ENCODE measurements at places on chromosomes 2 and 18.
A peak's percentile ranks its signal among the peaks of the same experiment; 100 is the strongest.

DNA sequence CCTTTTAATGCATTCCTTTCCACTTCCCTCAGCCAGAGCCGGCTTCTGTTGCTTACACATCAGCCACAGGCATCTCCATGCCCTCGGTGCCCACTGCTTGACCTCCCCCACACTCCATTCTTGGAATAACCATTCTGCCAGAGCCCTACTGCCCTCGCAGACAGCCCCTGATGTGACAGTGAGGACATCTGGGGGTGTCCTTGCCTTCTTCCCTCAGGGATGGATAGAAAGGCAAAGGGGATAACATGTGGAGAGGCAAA, 6.4 kb upstream of the NPPC start:
- no peak for DNase-seq

GRCh38 chr2:43084699-43085091, 141.7 kb downstream of the ZFP36L2 start:
- DNase-seq = no peak

- DNase-seq = no peak
These were observed 127.7 kb downstream of the DYSF start for GRCh38 chr2:71581026-71581425.

- DNase-seq = peak; percentile 80
These were observed 22.2 kb upstream of the ITSN2 start for GRCh38 chr2:24382363-24383073.

- DNase-seq = no peak
These were observed 10.1 kb downstream of the MYO1B start for GRCh38 chr2:191255271-191255670.

All from D341Med (cell line).